ENCODE measurements at places on chromosomes 6 and 20. TPM values are rescaled to one million over a fixed set of nuclear protein-coding genes. Genes with fewer than 3 reads are reported as not detected.

Gene SLC17A1
- not detected for total RNA-seq

Gene SPTLC3
- 9.7 TPM for total RNA-seq

Gene EFCAB8
- total RNA-seq = 0.11 TPM

Gene DEF6
- 10.3 TPM for total RNA-seq

Gene BTNL2
- total RNA-seq = not detected

Gene OOEP
- not detected for total RNA-seq

Gene ADGRB3
- total RNA-seq = 0.37 TPM

Gene HCRTR2
- total RNA-seq = not detected

Gene BCAS1
- total RNA-seq = 149 TPM

Gene BPIFA1
- total RNA-seq = not detected

Gene LPA
- total RNA-seq = not detected

Data from left colon (tissue), 2 donors.